ENCODE measurements at places on chromosomes 11 and 22.

- no peak for DNase-seq
Observed at GRCh38 chr22:49368976-49369725, 458.5 kb downstream of the BRD1 start.

DNA sequence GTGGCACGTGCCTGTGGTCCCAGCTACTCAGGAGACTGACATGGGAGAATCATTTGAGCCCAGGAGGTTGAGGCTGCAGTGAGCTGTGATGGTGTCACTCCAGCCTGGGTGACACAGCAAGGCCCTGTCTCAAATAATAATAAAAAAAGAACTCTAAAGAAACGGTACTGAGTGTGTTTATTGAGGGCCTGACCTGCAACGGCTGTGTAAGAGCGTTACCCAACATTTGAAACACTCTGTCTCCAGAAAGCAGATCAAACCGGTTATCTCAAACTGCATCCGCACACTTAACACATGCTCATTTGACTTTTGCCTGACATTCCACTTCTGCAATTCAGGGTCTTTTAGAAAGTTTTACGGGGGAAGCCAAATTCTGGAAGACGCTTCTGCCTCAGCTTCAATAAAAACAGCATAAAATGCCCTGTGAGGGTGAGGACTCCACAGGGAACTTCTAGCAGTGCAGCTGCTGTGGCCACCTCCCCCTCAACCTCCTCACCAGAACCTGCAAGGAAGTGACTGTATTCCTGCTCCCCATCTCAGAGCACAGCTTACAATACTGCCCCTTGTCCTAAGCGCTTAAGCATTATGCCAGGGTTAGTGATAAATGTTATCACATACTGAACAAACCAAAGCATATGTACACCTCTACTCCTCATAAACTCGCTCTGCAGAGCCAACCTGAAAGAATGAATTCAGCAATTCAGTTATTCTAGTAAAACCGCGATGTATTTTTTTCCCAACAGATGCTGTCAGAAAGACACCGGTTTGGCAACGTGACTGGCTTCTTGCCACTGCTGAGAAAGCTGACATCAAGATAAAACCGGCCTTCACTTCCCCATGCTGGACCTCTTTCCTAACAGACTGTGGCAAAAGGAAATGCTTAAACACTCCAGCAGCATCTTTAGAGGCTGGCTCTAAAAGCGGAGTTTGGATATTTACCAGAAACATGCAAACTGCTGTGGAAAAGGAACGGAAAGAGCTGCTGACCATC, 52.2 kb downstream of the PRDM10 start:
- DNase-seq, result no peak

- DNase-seq, result no peak
Observed at GRCh38 chr11:76622493-76623094, 48.0 kb downstream of the LRRC32 start.

DNA sequence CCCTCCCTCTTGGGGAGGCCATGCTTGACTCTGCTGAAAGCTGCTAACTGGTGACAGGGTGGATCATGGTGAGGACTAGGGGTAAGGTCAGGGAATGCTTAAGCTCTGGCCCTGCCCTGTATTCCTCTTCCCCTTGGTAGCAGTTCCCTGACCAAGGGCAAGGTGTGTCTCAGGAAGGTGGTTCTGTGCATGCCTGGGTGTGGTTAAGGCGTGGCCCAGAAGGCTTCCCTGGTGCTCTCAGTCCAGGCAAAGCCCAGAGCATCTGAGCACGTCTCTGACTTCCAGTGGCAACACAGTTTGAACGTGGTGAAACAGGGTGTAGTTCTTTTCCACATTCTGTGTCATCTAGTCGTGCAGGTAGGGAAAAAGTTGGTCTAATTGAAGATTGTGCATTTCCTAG, 53.1 kb upstream of the HORMAD2 start:
- DNase-seq, result no peak

GRCh38 chr11:34468209-34468841, 29.6 kb downstream of the CAT start:
- no peak for DNase-seq

DNA sequence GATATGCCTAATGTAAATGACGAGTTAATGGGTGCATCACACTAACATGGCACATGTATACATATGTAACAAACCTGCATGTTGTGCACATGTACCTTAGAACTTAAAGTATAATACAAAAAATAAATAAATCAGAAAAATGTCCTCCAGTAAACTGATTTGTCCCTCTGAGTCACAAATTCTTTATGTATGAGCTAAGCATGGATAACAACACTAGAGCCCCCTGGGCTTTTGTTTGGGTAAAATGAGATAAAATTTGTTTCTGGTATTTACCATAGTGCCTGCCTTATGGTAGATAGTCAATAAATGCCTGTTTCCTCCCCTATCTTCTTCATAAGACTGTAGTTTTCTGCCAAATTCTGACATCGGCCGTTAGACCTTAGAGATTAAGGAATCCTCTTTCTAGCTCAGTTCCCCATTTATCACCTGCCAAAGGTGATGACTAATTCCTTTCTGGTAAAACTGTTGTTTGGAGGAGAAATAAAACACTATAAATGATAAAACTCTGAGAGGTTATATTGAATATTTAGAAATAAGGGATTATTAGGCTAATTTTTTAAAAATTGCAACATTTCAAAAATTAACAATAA, 43.6 kb upstream of the LUZP2 start:
- DNase-seq, result no peak

DNA sequence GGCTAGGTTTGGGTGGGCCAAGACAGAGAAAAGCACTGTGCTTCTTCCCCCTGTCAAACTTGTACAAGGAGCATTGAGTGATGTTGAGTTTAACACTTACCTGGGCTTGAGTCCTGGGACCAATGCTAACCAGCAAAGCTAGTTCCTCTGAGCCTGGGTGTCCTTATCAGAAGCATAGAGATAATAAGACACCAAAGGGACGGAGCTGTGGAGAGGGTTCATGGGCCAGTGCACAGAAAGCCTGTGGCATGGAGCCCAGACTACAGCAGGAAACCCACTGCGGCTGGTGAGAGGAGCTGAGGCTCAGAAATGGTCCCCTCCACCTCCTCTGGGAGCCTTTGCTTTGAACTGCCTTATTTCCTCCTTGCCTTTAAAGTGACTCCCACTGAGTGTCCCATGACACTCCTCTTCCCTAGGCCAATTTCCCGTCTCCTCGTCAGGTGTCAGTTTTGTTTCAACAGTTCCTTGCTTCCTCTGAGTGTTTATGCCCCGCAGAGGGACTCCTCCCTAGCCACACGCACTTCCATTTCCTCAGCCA, 9.4 kb downstream of the SLCO2B1 start:
- DNase-seq, result no peak

- no peak for DNase-seq
Observed at GRCh38 chr11:68867066-68867465, 25.4 kb upstream of the CPT1A start.

- no peak for DNase-seq
Observed at GRCh38 chr11:19672586-19673206, 39.9 kb upstream of the NAV2 start.

DNA sequence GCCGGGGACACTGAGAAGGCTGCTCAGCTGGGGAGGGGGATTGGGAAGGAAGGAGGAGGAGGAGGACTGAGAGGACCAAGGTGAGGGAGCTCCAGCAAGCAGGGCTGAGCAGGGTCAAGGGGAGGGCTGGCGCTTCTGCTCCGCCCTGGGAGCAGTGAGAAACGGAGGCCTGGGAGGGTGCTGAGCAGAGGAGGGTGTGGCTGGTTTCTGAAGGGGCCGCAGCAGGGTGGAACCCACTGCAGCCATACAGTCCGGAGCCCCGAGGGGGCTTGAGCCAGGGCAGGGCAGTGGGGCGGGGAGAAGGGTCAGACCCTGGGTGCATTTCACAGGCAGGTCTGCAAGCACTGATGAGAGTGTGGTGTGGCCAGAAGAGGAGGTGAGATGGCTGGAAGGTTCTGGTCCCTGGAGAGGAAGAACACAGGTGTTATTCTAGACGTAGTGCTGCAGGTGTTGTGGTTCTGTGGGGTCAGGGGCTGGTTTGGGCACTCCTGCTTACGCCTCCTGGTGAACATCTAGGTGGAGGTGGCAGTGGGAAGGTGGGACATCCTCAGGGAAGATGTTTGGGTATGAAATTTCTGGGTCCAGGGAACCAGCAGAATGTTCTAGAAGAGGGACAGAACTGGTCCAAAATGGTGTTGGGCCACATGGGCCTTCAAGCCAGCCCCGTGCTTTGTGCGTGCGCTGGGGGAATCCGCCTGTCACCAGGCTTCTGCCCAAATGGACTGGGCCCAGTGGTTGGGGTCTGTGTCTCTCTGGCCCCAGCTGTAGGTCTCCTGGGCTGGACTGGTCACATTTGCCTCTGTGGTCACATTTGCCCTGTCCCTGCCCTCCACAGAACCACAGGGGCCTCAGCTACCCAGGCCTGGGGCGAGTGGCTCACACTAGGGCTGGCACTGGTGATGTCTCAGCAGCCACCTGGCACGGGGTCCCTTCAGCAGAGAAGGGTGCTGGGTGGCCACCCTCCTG, 714.7 kb downstream of the BRD1 start:
- DNase-seq, result no peak

GRCh38 chr22:27317096-27317495, 484.5 kb downstream of the MN1 start:
- DNase-seq, result no peak

DNA sequence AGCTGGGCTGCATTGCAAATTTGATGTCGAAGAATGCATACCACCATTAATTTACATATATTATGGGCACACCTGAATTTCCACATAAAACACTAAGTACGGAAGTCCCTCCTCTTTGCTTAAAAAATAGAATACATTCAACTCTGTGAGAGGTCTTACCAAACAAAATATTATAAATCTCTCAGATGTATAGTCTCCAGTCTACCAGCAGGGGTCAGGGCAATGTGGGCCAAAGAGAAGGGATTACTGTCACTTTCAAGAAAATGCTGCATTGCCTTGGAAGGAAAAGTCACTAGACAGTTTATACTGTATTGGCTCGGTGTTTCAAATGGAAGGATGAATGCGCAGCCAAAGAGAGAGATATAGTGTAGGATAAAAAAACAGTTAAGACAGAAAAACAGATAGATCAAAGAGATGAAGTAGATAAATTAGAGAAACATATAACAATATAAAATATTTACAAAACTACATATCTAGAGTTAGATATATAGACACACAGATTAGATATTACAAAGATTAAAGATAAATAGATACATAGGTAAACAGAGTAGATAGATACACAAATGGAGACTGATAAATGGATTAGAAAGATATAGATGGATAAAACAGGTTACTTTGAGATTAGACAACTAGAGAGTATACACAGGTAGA, 20.9 kb downstream of the SERGEF start:
- peak; percentile 38 for DNase-seq

DNA sequence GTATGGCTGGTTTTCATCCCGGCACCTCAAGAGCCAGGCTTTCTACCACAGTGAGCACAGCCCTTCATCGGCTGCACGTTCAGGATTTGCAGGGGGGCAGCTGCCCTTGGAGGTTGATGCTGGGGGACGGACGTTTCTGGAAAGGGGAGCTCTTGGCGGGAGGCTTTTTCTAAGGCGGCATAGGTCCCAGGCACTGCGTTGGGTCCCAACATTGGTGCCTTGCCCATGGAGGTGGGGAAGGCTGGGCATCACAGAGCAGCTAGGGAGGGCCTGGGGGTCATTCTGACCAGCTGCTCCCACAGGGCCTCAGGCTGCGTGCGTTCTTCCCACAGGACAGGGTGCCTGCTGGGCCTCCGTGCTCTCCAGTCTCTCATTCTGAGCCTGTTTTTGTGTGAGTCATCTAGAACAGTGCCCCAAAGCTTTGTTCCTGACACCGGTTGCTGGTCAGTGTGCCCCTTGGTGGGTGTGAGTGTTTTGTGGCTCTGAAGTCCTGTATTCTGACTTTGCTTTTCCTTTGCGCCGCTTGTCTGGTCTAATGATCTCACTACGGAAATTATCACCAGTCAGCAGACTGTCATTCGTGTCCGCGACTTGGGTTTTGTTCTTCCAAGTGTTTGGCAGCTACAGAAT, 275.9 kb downstream of the TBC1D22A start:
- no peak for DNase-seq

DNA sequence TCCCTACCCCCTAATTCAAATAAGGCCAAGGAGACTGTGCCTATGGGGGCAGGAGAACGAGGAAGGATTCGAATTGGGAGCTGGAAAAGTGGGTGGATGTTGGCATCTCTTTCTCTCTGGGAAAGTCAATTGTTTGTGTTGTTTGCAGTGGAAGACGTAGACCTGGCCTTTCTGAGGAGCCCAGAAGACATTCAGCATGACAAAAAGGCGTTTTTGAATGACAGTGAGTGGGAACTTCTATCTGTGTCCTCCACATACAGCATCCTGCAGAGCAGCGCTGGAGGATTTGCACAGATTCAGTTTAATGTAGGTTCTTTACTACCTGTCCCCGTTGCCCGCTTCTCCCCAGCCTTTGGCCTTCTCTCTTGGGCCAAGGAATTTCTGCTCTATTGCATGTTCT, 28.2 kb downstream of the HTR3B start:
- DNase-seq, result no peak

GRCh38 chr11:10809373-10810160, 841 bp upstream of the EIF4G2 start:
- no peak for DNase-seq

- no peak for DNase-seq
Observed at GRCh38 chr11:3073029-3073435, 15.8 kb upstream of the CARS1 start.

DNA sequence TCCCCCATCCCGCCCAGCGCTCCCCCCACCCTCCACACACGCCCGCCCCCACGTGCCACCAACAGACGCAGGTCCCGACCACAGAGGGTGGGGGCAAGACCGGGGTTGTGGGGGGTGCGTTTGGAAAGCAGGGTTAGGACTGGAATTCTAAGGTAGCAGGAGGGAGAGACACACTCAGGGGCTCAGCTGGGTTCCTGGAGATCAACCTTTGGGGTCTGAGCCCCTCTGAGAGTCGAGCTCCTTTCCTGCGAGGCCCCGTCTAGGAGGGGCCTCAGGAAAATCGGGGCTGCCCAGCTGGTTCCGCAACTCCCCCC, 429 bp downstream of the PGGHG start:
- DNase-seq, result no peak

GRCh38 chr11:14308114-14308896, 50.7 kb downstream of the RRAS2 start:
- DNase-seq, result no peak

DNA sequence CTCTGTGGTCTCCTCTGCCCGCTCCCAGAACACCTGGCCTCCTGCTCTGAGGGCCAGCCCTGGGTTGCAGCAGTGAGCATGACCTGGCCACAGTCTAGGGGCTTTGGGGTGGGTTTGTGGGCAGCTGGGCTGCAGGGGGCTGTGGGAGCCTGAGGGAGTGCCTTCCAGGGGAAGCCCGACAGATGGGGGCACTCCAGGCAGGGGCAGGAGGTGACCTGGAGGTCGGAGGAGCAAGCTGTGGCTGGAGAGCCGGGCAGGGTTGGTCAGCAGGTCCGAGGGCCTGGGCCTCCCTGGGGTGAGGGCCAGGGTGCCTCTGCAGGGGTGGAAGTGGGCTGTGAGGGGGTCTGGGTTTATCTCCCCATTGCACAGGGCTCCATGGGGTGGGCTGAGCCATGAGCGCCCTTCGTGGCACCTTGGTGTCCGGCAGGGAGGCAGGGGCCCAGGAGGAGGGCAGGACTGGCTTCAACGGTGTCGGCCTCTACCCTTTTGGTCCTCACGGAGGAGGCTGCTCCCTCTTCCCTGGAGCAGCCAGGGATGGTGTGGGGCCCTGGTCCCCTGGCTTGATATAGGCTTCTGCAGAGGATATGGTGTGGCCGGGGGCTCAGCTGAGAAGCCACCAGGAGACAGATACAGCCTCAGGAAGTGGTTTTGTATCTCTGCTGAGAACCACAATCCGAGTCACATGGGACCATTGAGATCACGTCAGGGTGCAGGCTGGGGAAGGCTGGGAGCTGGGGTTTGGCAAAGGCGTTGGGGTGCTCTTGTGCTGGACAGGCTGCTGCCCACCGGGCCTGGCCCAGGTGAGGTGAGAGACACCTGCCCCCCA, 22.3 kb downstream of the KCNQ1 start:
- DNase-seq, result no peak

GRCh38 chr11:41789376-41789775, 329.9 kb upstream of the LRRC4C start:
- DNase-seq, result no peak
